ENCODE measurements at places on chromosomes 7 and 10. TPM values are rescaled to one million over a fixed set of nuclear protein-coding genes. Genes with fewer than 3 reads are reported as not detected.

- DNase-seq: peak; percentile 75
- H3K4me1 ChIP-seq: peaks cover 64% of the 10 kb centered on the region
Measured at GRCh38 chr7:36639826-36640225, 84.5 kb downstream of the AOAH start.

- H3K27me3 ChIP-seq: no peaks in the 10 kb centered on the region
- H3K4me1 ChIP-seq: no peaks in the 10 kb centered on the region
- no peak overlapping the region for H3K27ac ChIP-seq
- H3K4me3 ChIP-seq: no peak overlapping the region
- DNase-seq: no peak
Measured at GRCh38 chr10:25493122-25493893, 318.5 kb downstream of the GPR158 start.

POU6F2 gene
- total RNA-seq: not detected

DNA sequence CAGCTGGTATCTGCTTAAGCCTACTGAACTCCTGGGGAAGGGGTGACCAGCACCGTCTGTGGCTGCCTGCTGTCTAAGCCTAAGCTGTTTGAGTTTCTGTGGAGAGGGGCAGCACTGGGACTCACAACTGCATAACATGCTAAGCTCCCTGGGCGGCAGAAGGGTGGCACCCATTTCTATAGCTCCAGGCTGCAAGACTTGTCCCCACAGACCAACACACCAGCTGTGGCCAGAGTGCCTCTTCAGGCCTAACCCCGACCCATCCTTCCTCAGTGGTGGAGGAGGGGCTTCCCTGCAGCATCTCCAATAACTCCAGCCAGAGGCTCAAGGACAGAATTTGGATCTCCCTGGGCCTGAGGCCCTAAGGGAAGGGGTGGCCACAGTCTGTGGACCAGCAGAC, 464.1 kb downstream of the SEMA3D start:
- H3K4me3 ChIP-seq: no peak overlapping the region
- H3K27ac ChIP-seq: no peak overlapping the region
- DNase-seq: no peak
- H3K36me3 ChIP-seq: no peaks in the 10 kb centered on the region
- H3K4me1 ChIP-seq: no peaks in the 10 kb centered on the region

GRCh38 chr7:95180-95862, 97.0 kb upstream of the FAM20C start:
- no peaks in the 10 kb centered on the region for H3K36me3 ChIP-seq
- peaks cover 6% of the 10 kb centered on the region for H3K4me1 ChIP-seq
- no peak overlapping the region for H3K27ac ChIP-seq
- H3K27me3 ChIP-seq: peaks cover 11% of the 10 kb centered on the region
- DNase-seq: no peak

DNA sequence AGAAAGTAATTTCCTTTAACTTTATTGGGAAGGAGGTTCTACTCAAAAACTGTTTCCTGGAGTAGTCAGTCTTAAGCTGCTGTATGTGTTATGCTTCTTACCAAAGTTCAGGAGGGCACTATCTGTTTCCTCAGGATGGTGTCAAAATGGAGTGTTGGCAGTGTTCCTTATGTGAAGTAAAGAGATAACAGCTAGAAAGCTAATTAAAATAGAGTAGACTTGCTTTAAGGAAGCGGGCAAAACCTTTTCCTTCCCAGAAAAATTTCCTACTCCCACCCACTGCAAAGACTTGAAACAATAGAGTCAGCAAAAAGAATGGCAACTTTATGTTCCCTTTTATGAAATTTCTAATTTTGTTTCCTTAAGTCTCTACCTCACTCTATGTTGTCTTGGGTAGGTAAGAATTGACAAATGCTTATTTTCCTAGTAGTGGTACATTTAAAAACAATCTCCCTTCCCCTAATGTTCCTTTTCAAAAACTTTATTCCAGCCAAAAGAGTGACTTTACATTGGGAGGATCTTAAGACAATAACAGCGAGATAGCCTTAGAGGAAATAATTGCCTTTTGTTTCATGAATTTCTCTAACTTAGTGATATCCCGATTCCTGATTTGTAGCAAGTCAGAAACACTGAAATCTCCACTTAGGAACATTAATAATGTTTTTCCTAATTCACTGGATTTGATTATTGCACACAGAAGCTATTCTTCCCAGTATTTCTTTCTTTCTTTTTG, 26.5 kb upstream of the ENTPD1 start:
- no peak overlapping the region for H3K4me3 ChIP-seq
- peaks cover 3% of the 10 kb centered on the region for H3K36me3 ChIP-seq
- H3K4me1 ChIP-seq: no peaks in the 10 kb centered on the region
- DNase-seq: no peak
- H3K27ac ChIP-seq: no peak overlapping the region

DNA sequence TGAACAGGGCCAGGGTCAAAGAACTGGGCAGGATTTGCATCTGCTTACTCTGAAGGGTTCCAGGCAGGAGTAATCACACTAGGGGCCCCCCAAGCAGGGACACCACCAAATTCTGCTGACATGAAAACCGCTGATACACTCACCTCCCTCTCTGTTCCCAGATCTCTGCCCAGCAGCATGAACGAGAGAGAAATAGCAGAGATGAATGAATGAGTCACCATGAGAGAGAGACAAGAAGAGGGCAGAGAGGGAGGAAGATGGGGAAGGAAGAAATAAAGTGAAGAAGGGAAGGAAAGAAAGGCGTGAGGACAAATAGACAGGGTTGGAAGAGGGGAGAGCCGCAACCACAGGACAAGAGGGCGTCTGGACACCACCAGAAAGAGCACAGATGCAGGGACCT, 285.9 kb upstream of the NEBL start:
- H3K4me3 ChIP-seq: no peak overlapping the region
- no peak overlapping the region for H3K27ac ChIP-seq
- no peaks in the 10 kb centered on the region for H3K36me3 ChIP-seq
- H3K4me1 ChIP-seq: no peaks in the 10 kb centered on the region

- H3K4me3 ChIP-seq: no peak overlapping the region
- DNase-seq: no peak
- H3K4me1 ChIP-seq: no peaks in the 10 kb centered on the region
- H3K27me3 ChIP-seq: no peaks in the 10 kb centered on the region
Measured at GRCh38 chr7:48899932-48900331, 24.4 kb upstream of the CDC14C start.

DNA sequence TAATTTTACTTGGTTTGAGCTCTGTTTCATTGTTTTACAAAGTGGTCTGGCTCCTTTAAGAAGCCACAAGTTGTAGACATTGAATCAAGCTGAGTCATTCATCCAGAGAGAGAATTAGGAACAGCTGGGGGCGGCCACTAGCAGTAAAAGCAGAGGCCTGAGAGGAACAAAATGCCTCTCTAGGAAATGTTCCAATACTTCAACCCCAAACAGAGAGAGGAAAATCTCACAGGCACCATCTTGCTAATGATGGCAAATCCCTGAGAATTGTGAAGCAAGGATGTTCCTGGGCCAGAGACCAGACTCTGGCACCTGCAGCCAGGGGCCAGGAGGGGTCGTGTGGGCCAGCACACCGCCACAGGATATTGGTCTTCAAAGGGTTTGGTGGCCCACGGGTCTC, 26.5 kb upstream of the TRIL start:
- no peaks in the 10 kb centered on the region for H3K4me1 ChIP-seq
- H3K4me3 ChIP-seq: no peak overlapping the region
- DNase-seq: no peak
- H3K27ac ChIP-seq: no peak overlapping the region
- H3K36me3 ChIP-seq: no peaks in the 10 kb centered on the region

EN2 gene
- not detected for total RNA-seq

GRCh38 chr10:4623757-4624420, 202.1 kb upstream of the AKR1E2 start:
- no peak for DNase-seq
- peaks cover 2% of the 10 kb centered on the region for H3K36me3 ChIP-seq
- H3K27me3 ChIP-seq: peaks cover 8% of the 10 kb centered on the region
- H3K27ac ChIP-seq: no peak overlapping the region
- H3K4me3 ChIP-seq: no peak overlapping the region

DNA sequence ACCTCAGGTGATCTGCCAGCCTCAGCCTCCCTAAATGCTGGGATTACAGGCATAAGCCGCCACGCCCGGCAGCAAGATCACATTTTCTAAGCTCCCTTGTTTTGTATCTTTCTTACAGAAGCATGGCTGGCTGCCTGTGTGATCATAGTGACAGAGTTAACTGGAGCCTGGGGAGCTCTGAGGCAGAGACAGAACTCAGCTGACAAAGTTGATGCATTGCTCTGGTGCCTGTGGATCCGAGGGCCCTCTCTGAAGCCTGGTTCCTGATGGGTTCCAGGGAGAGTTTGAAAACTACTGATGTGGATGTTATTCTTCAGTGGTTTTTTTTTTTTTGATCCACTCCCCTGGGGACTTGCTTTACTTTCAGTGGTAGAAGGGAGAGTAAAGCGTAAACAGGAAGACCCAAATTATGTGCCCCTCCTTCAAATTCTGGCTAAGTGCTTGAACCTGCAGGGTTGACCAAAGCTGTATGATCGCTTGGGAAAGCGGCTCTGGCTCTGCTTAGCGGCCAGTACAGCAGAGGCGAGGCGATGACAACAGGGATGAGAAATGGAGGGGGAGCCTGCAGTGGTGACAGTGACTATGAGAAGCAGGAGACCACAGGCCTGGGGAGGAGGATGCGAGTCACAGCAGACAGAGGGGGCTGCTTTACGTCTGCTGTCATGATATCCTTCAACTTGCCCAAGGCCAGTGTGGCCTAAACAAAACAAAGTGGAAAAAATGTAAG, 6.8 kb upstream of the EFCAB10 start:
- peaks cover 34% of the 10 kb centered on the region for H3K4me1 ChIP-seq
- no peak for DNase-seq
- H3K36me3 ChIP-seq: peaks cover 4% of the 10 kb centered on the region

CASTOR2 gene
- 2.5 TPM for total RNA-seq

- no peaks in the 10 kb centered on the region for H3K4me1 ChIP-seq
- no peak overlapping the region for H3K4me3 ChIP-seq
- no peaks in the 10 kb centered on the region for H3K36me3 ChIP-seq
- H3K27ac ChIP-seq: no peak overlapping the region
Measured at GRCh38 chr10:10394933-10395658, 622.6 kb upstream of the CELF2 start.

Measured in activated CD4-positive, alpha-beta T cell treated with anti-CD3 and anti-CD28 coated beads, Interleukin-2, amount 10 ng/mL, durations not matched to agents 7 days and 5 days (primary cell).